ENCODE measurements at places on chromosomes 4 and X.
A peak's percentile ranks its signal among the peaks of the same experiment; 100 is the strongest.

GRCh38 chr4:38950159-38950558 lies 82.0 kb downstream of the TMEM156 start:
- DNase-seq = no peak

DNA sequence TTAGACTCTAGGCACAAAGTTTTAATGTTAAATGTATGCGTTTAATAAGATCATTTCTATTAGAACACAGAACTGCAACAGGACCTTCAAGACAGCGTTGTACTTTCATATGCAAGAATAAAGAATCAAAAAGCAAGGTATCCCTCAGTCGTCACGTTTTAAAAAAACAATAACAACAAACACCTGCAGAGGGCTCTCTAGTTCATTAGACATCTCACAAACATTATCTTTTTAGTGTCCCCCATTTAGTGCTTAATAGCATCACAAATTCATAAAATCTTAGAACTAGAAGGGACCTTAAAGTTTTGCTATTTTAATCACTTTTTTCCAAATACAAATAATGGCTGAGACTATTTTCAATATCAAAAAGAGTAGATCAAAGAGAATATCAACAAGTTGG lies 236.6 kb downstream of the DCHS2 start:
- DNase-seq = no peak

DNA sequence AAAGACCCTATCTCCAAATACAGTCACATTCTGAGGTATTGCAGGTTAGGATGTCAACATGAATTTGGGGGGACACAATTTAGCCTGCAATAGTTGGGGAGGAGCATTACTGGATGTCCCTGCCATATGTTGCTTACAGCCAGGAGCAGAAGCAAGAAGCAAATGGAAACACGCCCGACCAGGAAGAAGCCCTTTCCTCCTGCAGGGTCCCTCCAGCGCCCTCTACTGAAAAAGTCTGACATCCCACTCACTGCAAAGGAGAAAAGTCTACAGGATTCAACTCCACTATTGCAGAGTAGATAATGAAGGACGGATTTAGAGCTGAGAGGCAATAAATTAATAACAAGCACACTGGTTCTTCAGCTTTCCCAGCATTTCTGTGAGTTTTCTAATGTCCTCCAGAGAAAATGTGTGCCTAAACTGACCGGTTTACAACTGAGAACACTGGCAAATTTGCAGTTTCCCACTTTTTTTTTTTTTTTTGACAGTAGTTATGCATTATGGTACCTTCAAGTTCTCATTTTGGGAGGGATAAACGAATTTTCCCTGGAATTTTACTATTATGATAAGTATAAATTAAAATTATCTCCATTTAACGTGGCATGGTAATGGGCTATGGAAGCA lies 31.7 kb downstream of the COQ2 start:
- DNase-seq = peak; percentile 74

GRCh38 chrX:85084770-85085393 lies 81.2 kb downstream of the APOOL start:
- DNase-seq = peak; percentile 37

- no peak for DNase-seq
These were observed 24.1 kb downstream of the FAT4 start for GRCh38 chr4:125338814-125339213.

All from A549 (cell line).